ENCODE measurements at places on chromosomes 11 and 22.

- DNase-seq = no peak
Measured at GRCh38 chr22:18119409-18120110, 9.0 kb downstream of the TUBA8 start.

GRCh38 chr11:69101115-69101791 is 52.5 kb downstream of the TPCN2 start:
- DNase-seq = peak; percentile 77

DNA sequence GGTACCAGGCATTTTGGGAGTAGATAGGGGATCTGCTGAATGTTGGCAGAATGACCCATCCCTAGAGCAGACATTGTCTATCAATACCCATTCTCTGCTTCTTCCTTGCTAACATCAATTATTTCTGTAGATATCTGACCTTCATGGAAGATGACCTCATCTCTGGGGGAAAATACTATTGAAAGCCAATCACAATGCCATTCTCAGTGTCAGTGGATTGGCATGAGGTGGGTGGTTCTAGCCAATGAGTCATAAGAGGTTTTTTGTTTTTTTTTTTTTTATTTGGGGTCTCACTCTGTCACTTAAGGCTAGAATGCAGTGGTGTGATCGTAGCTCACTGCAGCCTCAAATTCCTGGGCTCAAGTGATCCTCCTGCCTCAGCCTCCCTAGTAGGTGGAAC is 42.5 kb downstream of the SNX19 start:
- DNase-seq = no peak

DNA sequence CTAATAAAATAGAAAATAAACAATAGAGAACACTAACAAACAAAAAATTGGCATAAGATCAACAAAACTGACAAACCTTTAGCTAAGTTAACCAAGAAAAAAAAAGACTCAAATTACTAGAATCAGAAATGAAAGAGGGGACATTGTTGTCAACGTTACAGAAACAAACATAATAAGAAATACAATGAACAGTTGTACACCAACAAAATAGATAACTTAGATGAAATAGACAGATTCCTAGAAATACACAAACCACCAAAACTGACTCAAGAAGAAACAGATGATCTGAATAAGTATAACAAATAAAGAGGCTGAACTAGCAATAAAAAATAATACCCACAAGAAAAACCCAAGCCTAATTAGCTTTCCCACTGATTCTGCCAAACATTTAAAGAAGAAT is 34.7 kb upstream of the TMPRSS4 start:
- DNase-seq = peak; percentile 8

- no peak for DNase-seq
Measured at GRCh38 chr11:36693139-36693843, 95.3 kb upstream of the RAG2 start.

GRCh38 chr22:29901354-29901753 is 18.4 kb downstream of the MTMR3 start:
- DNase-seq = no peak

DNA sequence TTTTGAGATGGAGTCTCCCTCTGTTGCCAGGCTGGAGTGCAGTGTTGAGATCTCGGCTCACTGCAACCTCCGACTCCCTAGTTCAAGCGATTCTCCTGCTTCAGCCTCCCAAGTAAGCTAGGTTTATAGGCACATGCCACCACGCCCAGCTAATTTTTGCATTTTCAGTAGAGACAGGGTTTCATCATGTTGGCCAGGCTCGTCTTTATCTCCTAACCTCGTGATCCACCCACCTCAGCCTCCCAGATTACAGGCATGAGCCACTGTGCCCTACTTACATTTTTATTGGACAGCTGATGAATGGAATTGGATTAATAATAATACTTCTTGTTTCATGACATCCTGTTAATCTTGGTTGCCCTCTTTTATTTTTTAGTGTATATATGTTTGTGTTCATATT is 3.0 kb upstream of the MRGPRD start:
- no peak for DNase-seq

DNA sequence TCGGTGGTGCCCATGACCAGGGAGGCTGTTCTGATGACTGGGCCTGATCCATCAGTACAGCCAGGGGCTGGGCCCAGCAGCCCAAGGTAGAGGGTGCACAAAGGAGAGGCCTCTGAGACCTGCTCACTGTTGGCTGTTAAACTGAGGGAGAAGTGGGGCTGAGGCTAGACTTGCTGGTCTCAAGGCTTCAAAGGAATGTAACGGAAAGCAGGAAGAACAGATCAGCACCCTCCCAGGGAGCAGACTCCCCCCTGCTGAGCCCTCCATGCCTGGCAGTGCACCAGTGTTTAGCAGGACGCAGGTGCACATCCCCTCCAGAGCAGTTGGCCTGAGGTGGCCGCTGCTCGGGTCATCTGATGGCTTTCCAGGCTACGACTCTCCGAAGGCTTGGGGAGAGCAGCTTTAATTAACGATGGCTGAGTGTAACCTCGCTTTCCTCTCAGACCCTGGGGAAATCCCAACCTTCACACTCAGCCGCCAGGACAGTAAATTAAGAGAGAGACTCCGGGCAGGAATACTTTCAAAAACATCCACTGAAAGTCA is 255.7 kb upstream of the NARS2 start:
- DNase-seq = no peak

DNA sequence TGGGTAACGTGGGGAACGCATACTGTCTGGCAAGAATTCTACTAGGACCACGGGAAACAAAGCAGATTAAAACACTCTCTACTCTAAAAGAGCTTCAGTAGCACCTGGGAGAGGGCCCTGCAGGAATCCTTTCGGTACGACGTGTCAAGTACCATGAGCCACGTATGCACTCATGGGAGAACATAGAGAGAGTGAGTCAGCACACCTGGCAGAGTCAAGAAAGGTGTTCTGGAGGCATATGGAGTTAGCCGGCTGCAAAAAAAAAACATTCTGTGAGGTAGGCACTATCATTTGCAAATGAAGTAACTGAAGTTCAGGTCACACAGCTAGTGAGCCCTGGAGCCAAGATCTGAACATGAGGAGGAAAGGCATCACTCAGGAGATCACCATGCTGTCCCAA is 71.1 kb upstream of the BID start:
- no peak for DNase-seq

DNA sequence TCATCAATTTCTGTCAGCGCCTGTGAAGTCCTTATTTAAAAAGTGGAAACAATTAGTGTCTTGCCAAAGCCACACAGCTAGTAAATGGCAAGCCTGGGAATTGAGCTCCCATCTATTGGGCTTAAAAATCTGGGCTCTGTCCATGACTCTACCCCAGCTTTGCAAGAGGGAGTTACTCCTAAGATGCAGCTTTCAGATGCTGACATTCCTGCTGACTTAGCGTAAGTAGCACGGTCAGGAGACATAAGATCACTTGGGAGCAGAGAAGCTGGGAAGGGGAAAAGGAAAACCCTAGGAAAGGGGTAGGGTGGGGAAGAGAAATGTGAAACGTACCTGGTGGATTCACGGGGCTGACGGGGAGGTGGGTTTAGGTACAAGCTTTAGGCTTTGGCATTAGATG is 36.0 kb upstream of the OR4B1 start:
- DNase-seq = no peak

GRCh38 chr11:112732031-112732430 is 229.2 kb upstream of the NCAM1 start:
- DNase-seq = no peak

GRCh38 chr11:12893787-12894672 is 115.1 kb upstream of the RASSF10 start:
- DNase-seq = peak; percentile 52

DNA sequence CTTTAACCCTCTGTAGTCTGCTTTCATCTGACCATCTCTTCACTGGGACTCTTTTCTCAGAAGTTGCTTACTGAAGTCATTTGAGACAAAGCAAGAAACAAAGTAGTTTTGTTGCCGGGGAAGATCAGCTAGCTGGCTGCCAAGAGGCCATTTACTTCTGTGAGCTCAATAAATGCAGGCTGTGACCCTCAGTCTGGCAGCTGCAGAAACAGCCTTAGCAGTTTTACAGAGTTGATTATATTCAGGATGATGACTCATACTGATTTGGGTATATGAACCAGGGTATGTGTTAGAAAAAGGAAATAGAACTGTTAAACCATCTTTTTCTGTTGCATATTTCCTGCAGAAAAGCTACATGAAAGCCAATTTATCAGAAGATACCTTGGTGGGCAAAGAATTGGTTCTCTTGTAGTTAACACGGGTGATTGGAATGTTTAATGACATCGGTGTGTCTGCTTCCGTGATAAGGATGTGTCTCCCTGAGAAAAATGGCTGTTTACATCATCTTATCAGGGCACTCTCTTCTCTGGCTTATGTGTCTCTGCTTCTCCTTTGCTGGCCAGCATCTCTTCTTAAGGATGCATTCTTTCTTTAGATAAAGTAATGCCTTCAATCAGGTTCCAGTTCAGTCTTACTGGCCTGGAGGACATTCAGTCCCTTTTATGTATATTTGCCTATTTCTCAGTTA is 18.5 kb downstream of the FIBIN start:
- DNase-seq = no peak

GRCh38 chr11:96187822-96188221 is 155.2 kb downstream of the MAML2 start:
- no peak for DNase-seq

- DNase-seq = no peak
Measured at GRCh38 chr11:13883042-13883441, 79.5 kb upstream of the SPON1 start.

- peak; percentile 77 for DNase-seq
Measured at GRCh38 chr11:27472398-27473016, at the start of gene LGR4. TSS of gene LGR4 (minus strand) at chr11:27472790. CDS start at chr11:27472302, 488 bp downstream.

GRCh38 chr22:22420580-22420979 is 88.0 kb downstream of the ZNF280B start:
- no peak for DNase-seq

- DNase-seq = no peak
Measured at GRCh38 chr11:17169876-17170275, 37.9 kb downstream of the PIK3C2A start.

- peak; percentile 26 for DNase-seq
Measured at GRCh38 chr11:16935518-16936302, 78.5 kb downstream of the PLEKHA7 start.

DNA sequence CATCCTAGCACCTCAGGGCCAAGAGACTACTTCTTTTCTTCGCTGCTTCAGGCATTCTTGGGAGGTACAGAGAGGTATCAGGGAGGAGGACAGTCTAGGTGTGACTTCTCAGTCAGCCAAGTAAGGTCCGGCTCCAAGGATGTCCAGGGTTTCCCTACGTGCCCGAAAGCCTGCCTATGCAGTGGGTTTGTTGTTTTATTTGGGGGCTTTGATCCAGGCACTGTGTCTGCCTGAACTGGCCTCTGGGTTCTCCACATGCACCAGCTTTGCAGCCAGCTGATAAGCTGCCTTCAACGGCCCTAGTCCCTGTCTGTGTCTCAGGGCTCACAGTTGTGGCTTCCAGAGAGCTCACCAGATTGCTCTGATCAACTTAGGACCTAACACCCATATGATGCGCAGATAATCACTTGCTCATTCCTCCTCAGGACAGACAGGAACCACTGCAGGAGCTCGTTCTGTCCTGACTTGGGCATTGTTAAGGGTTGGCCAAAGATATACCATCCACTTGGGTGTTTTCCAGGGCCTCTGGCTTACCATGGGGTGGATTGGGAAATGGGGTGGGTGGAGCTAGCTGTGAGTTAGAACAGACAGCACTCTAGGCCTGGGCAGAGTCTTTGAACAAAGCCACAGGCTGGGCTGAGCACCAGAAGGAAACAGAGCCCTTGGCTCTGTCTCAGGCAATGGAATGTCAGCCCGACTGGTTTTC is 45.5 kb upstream of the CRYBB3 start:
- DNase-seq = no peak

DNA sequence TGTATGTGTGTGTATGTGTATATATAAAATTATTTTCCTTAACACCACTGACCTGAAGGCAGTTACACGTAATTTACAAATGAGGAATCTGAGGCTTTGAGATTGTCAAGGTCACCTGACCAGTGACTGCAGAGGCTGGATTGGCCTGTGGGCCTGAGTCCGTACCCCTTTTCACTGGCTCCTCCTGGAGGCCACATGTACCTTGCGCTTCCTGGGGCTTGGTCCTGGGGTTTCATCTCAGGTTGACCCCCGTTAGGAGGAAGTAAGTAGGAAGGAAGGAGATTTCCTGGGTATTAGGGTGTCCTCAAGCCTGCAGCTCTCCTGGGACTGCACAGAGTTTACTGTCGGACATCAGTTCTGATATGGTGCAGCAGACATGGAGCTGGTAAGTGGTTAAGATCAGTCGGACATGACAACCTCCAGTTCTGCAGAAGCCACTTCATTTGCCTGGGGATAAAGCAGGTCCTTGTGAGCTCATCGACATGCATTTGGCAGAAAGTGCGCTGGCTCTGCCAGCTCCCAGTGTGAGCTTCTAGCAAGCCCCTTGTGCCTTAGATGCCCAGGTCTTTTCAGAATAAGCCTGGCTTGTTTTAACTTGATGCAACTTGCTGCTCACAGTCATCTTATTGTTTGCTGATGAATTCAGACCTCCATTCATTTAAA is 36.6 kb downstream of the ST3GAL4 start:
- DNase-seq = no peak

DNA sequence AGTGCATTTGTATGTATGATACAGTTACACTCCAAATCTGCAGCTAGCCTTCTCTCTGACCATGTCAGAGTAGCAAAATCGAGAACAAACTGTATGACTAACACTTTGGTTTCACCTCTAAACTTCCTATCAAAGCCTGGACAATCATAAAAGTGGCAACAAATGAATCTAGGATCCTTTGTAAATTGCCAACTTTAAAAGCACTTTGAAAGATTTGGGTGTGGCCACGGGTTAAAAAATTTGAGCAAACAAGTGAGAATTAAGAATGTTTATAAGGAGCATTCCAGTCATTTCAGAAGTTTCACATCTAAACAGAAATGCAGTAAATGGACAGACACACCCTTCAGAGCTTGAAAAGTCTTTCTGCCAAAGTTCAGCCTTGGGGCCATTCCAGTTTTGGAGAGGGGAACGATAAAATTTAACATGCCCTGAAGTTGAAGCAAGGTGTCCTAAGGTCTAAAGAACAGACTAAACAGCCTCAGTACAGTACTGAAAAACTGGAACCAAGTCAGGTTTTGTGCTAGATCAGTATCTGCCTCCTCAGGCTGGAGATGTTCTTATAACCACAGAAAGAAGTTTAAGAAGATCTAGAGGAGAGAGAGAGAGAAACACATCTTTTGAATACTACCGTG is 181.9 kb upstream of the BDNF start:
- no peak for DNase-seq

DNA sequence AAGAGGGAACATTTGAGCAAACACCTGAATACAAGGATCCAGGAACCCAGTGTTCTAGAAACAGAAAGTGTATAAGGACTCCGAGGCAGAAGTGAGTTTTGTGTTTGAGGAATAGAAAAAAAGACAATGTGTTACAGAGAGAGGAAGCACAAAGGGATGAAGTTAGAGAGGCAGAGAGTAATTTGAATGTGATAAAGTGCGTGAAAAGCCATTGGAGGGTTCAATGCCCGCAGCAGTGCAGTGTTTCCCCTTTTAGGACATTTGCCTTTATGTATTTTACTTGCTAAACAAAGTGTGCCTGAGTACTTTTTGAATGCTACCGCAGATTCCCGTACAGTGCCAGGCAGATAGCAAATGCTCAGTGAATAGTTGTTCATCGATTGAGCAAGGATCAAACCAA is 508.5 kb downstream of the RAB38 start:
- no peak for DNase-seq

- no peak for DNase-seq
Measured at GRCh38 chr22:46119729-46120419, 30.5 kb upstream of the PPARA start.

- DNase-seq = peak; percentile 19
Measured at GRCh38 chr11:45834298-45834756, 12.9 kb upstream of the CRY2 start.

GRCh38 chr11:64314805-64315561 is 2.4 kb downstream of the TRMT112 start:
- no peak for DNase-seq

GRCh38 chr11:31582697-31583096 is 73.1 kb downstream of the ELP4 start:
- no peak for DNase-seq
